Stimulated activated naive CD8-positive, alpha-beta T cell treated with anti-CD3 and anti-CD28 coated beads, Interleukin-15, amount 100 ng/mL, for 72 hours (primary cell): ENCODE measurements at places on chromosomes 12 and 14.

DNA sequence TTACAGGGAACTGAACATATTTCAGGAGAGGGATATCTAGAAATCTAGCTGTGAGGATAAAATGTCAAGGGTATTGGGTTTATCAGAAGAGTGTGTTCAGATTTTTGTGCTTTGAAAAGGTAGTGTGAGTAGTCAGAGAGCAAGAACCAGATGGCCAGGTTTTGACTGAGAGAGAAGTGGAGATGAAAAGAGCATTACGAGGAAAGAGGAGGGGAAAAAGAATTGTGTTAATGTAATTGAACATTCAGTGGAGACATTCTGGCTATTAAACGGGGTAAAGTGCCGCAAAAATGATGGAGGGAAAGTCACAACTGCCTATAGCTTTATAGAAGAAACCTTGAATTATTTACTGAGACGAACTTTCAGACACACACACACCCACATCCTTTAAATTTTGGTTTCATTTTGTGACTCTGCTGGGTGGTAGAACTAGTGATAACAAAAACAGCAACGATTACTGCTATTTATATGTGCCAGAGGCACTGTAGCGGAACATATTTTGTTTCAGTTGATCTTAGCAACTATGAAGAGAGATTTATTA is 213.6 kb downstream of the ERC1 start:
- DNase-seq = peak; percentile 6

GRCh38 chr14:94748667-94749347 is 21.1 kb downstream of the GSC start:
- peak; percentile 22 for DNase-seq

- no peak for DNase-seq
Measured at GRCh38 chr12:10069976-10070375, 28.8 kb downstream of the CLEC1A start.

- no peak for DNase-seq
Measured at GRCh38 chr12:61896436-61896835, 363.8 kb upstream of the USP15 start.

GRCh38 chr14:25602106-25602505 is 552.2 kb upstream of the STXBP6 start:
- no peak for DNase-seq

- no peak for DNase-seq
Measured at GRCh38 chr14:53670701-53671100, 285.9 kb downstream of the BMP4 start.

GRCh38 chr12:6550294-6551062 is 5.4 kb downstream of the IFFO1 start:
- DNase-seq = no peak

DNA sequence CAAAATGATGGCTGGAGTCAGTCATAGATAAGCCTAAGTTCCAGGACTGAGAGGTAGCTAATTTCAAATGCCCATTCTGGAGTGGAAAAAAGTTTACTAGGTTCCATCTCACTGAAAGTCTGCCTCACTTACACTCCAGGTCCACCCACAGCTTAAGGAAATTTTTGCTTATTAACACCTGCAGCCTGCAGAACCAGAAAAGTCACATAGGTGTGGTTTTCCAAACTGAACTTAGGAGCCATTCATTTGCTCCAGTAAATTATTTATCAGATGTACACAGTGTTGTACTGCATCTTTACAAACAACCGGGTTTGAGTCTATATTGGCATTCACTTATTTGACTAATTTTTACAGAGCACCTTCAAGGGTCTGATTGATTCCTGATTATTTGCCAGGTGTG is 157.4 kb upstream of the ARID2 start:
- no peak for DNase-seq

- DNase-seq = no peak
Measured at GRCh38 chr12:42761601-42762350, 172.2 kb upstream of the PRICKLE1 start.

- DNase-seq = no peak
Measured at GRCh38 chr12:52555577-52555976, 2.6 kb upstream of the KRT71 start.
